ENCODE measurements at places on chromosomes 3 and 15.

DNA sequence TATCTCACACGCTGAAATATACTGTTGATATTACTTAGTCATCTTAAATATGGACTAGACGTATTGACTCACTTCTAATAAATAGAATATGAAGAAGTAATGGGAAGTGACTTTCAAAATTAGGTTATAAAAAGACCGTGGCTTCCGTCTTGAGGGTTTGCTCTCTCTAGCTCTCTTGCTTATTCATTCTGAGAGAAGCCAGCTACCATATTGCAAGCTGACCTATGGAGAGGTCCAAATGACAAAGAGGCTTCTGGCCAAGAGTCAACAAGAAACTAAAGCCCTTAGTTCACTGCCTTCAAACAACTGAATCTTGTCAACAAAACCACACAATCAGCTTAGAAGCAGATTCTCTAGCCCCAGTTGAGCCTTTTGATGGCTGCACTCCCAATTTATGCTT is 46.1 kb downstream of the SLC9C1 start:
- DNase-seq: no peak

DNA sequence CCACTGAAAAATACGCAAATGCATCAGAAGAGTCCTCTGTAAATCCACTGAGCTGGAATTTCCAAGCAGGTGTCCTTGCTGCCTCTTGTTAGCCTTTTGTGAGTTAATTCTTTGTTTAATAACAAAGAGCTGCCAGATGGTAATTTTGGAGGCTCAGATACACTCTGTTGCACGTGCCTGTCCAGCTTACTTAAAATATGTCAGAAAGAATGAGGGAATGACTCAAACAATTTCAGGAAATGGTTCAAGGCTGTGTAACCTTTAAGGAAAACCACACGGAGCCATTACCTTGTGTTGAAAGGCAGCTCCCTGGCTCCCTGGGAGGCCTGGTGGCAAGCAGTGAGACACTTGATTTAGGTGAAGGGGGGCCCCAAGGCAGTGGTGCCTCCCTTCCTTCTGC is 302.2 kb upstream of the CTDSPL start:
- no peak for DNase-seq

DNA sequence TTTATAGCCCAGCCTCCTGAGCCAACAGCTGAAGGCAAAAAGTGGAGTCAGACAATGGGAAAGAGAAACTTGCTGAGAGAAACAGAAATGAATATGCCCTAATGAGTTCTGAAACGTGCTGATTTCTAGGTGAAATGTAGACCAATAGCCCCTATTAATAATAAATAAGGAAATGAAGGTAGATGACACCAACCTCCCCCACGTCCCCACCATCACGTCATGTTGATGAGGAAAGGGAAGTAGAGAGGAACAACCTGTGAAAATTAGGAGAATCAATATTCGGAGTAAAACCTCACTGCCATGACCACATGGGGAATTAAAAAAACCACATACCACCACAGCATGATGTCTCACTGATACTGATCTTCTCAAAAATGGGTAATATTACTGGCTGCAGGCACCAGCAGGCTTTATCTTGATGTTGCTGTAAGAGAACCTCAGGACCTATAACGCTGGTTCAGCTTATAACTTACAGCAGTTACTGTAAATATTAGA is 64.0 kb downstream of the KAT2B start:
- peak; percentile 18 for DNase-seq

DNA sequence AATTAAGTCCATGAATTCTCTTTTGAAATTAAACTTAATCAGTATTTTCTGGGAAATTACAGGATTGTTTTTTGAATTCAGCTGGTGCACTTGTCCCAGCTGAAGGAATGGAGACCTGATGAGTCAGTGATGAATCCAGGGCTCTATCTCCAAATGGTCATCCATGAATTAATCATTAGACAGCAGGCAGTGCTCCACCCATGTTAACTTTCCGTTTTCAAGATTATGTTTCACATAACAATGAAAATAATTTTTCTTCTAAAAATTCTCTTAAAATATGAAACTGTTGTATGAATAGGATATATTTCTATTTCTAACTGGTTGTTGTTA is 13.9 kb upstream of the PAQR9 start:
- DNase-seq: no peak

DNA sequence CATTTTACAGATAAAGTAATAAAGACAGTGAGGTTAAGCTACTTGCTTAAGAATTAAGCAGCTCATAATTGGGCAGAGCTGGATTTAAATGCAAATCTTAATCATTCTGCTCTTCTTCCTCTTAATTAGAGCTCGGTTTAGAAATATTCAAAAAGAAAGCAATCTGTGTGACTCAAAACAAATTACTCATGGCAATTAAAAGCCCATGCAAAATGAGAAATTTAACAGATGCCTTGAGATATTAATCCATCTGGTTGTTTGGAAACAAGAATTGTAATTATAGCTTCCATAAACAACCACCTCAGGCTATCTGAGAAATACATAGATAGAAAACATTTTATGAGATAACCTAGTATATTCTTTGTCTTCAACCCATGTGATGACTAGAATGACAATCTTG is 44.2 kb upstream of the DCBLD2 start:
- DNase-seq: no peak

- DNase-seq: no peak
These were observed 224.0 kb downstream of the NR2F2 start for GRCh38 chr15:96554541-96554940.

GRCh38 chr3:183080628-183081027 is 18.7 kb downstream of the MCCC1 start:
- DNase-seq: no peak

GRCh38 chr15:98120561-98120960 is 160.1 kb downstream of the ARRDC4 start:
- DNase-seq: no peak

DNA sequence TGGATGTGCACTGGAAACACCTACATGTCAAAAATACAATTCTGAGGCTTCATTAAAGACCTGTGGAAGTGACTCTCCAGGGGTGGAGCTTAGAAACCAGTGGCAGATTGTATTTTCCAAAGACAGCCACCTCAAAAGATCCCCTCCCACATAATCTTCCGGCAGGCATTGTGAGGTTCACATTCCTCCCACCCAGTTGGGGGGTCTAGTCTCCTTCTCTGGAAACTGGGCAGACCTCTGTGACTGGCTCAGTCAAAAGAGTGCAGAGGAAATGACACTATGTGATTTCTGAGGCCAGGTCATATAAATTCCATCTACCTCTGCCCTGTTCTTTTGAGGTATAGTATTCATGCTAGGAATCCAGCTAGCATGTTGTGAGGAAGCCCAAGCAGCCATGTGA is 1.9 kb upstream of the CFAP92 start:
- no peak for DNase-seq

DNA sequence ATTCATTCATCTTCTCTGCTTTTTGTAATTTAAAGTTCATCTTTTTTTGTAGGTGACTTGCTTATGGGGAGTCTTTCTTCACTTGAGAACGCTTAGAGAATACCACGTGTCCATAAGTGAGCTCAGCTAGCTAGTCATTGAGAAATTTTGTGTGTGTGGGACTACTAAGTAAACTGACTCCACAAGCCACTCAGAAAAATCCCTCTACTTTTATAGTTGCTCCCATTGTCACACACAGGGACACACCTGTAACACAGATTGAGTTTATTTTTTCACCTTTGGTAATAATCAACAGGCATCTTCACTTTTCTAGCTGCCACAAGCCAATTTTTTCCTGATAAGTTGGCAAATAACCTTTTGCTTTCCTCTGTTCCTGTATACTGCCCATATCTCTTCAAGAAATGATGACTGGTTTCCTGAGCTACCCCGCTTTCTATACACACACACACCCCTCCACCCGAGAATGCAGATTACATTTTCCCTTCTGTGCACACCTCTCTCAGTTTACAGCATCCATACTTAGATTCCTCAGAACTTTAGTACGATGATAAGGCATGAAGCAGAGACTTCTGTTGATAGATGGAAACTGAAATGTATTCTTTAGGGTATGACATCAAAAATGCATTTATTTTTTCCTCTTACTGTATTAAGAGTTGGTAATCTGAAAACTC is 4.6 kb downstream of the TSC22D2 start:
- DNase-seq: no peak

GRCh38 chr3:15071699-15072098 is 6.6 kb upstream of the MRPS25 start:
- no peak for DNase-seq

DNA sequence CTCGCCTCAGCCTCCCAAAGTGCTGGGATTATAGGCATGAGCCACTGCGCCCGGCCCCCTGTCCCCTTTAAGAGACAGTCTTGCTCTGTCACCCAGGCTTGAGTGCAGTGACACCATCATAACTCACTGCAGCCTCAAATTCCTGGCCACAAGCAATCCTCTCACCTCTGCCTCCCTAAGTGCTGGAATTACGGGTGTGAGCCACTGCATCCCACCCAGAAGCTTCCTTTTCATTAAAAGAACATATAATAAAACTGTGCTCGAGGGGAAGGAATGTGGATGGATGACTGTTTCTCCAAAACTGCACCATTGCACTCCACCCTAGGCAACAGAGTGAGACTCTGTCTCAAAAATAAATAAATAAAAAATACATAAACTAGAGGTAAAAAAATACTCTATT is 70.1 kb downstream of the NCEH1 start:
- DNase-seq: no peak

GRCh38 chr15:89042387-89042786 is 45.9 kb upstream of the ABHD2 start:
- no peak for DNase-seq

DNA sequence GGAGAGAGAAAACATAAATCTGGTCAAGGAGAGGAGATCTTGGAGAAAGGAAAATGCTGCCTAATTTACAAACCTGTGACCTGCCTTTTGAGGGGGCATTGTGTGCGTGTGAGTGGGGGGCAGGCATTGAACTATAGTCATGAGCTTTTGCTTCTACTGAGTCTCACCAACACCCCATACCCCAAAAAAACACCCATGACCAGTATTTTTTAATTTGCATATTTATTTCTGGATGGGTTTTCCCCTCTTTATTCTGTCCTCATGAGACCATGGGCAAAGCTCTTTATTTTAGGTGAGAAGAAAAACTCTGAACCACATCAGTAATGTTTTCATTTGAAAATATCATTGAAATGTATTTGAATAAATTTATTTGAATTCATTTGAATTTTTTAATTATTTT is 20.6 kb downstream of the CD80 start:
- no peak for DNase-seq

DNA sequence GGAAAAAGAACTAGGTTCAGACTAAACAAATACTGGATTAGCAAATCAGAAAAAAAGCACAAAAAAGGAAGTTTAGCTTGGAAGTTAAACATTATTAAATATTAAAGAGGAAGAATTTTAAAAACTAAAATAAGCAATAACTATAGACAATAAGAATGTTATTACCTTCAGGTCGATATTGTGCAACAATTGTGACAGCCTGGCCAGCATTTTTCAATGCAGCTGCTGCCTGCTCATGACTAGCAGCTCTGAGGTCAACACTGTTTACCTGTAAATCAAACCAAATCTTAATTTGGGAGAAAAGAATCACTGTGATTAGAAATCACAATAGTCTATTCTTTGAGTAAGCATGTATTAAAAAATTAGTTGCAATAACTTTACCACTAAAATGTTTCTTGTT is 75.1 kb upstream of the MELTF start:
- DNase-seq: no peak

DNA sequence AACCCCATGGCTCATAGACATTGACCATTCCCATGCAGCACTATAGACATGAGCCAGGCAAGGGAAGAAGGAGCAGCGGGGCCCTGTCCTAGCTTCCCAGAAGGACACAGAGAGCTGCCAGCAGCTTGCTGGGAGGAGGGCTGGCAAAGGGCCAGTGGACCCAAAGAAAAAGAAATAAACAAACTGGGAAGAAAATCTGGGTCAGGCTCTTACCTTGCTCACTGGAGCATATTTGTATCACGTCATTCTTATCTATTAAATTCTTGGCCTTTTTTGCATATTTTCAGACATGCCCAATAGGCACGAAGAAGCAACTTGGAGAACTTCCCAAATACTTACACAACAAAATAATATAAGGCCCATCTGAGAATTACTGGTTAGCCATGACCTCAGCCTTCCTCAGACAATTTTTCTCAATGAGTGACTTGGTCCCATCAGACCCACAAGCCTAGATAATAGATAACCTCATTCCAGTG is 28.4 kb downstream of the RASGRP1 start:
- DNase-seq: no peak

GRCh38 chr15:64180235-64180824 is 17.5 kb upstream of the PPIB start:
- DNase-seq: no peak

- no peak for DNase-seq
These were observed 251.4 kb upstream of the TGFBR2 start for GRCh38 chr3:30354972-30355371.

DNA sequence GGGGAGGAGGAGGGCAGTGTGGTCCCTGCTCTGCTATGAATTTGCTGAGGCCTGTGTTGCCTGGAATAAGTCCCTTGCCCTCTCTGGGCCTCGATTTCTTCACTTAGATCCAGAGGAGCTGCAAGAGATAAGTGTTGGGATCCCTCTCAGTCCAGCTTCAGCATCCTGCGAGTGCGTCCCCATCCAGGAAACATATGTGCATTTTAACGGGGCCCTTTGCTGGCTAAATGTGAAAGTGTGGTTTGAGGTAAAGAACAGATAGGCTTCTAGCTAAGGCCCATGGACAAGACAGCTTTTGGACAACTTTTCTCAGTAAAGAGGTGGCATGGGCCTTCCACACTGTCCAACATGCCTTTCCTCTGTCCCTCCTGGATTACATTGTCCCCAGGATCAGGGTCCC is 26.5 kb downstream of the RPLP1 start:
- no peak for DNase-seq

DNA sequence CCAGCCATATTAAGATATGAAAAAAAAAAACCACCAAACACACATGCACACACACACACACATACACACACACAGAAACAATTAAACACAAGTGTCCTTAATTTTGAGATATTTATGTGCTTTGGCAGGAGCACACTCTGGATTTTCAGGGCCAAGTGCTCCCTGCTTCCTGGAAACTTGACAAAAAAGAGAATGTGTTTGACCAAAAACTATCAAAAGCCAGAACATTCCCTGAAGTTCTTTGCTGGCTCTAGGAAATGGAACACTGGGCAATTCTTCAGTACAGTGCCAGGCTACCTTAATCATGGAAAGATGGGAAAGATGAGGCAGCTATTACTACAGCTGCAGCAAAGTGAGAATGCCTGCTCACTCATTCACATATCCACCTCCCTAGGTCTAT is 44.6 kb downstream of the P3H2 start:
- DNase-seq: no peak

- no peak for DNase-seq
These were observed 17.2 kb downstream of the CDCP1 start for GRCh38 chr3:45128950-45129349.

DNA sequence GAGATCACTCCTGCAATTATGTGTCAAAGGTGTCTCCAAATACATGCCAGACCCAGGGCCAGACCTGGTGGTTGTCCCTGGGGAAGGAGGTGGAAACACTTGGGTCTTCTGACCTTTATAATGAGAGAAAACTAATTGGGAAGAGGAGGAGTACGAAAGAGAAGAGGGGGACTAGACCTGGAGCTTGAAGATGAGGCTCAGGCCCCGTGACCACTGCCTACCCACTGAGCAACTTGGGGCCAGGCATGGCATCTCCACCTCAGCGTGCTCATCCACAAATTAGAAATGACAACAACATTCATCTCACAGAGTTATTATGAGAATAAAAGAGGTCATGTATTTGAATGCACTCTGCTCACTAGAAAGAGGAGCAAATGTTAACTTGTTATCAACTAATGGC is 19.4 kb upstream of the SPTBN5 start:
- DNase-seq: no peak
